Nephron progenitor cell (in vitro differentiated cells): ENCODE measurements at places on chromosomes 13 and 19.

GRCh38 chr19:42284066-42284501, 15.0 kb downstream of the CIC start:
- peak; percentile 80 for DNase-seq

GRCh38 chr13:76939215-76939614, 9.1 kb upstream of the ACOD1 start:
- DNase-seq = no peak

DNA sequence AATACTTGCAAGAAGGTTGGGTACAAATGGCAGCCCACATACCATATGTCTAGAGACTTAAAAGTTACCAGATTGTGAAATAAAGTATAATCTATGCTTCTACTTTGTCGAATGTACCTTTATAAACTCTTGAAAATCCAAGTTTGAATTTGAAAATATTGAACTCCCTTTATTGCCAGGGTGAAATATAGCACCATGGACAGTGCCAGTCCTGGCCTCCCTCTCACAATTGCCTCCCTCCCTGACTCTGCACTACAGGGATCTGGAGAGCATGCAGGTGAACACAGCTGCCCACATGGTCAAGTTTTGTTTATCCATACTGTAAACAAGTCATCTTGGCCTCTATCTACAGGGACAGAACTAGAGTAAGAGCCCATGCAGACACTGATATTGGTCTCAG, 394.1 kb upstream of the SLITRK6 start:
- peak; percentile 38 for DNase-seq

GRCh38 chr13:83184819-83185218, 697.5 kb downstream of the SLITRK1 start:
- DNase-seq = no peak

DNA sequence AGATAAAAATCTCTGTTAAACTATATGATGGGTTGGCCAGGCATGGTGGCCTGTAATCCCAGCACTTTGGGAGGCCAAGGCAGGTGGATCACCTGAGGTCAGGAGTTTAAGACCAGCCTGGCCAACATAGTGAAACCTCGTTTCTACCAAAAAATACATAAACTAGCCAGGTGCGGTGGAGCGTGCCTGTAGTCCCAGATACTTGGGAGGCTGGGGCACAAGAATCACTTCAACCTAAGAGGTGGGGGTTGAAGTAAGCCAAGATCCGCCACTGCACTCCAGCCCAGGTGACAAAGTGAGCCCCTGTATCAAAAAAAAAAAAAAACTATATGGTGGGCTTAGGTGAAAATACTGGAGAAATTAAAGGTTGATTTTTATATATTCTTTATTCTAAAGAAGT, 11.3 kb downstream of the TBC1D4 start:
- DNase-seq = no peak

DNA sequence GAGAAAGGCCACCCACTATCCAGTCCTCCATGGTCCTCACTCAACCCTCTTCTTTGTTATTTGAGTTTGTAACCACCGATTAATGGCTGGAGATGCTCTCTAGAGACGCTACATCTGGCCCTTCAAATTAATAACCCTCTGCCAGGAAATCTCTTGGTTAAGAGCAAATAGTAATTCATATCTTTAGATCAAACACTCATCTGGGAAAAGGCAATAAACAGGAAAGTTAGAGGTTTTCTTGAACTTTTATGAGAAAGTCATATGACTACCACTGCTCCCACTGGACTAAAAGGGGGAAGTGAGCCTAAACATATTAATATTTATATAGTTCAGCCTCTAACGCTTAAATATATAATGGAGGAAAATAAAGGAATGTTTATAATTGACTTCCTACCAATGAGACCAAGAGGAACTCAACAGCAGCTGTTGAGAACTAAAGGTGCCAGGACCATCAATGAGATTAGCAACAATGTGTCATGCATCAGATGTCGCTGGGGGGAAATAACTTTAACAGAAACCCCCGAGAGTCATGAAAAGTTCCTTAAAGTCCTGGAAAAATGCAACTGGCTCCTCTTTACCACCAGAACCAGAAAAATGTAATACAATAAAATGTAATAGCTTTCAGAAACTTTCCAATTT, 2.7 kb downstream of the TBC1D4 start:
- DNase-seq = no peak

- DNase-seq = no peak
Measured at GRCh38 chr13:44840131-44840530, 149.1 kb downstream of the NUFIP1 start.

- DNase-seq = peak; percentile 93
Measured at GRCh38 chr19:50203281-50204080, at the start of gene MYH14. MYH14 (plus strand) TSS chr19:50203622; CDS start chr19:50210366, 6,744 bp downstream.

- no peak for DNase-seq
Measured at GRCh38 chr19:47153266-47153665, 22.6 kb downstream of the SAE1 start.

DNA sequence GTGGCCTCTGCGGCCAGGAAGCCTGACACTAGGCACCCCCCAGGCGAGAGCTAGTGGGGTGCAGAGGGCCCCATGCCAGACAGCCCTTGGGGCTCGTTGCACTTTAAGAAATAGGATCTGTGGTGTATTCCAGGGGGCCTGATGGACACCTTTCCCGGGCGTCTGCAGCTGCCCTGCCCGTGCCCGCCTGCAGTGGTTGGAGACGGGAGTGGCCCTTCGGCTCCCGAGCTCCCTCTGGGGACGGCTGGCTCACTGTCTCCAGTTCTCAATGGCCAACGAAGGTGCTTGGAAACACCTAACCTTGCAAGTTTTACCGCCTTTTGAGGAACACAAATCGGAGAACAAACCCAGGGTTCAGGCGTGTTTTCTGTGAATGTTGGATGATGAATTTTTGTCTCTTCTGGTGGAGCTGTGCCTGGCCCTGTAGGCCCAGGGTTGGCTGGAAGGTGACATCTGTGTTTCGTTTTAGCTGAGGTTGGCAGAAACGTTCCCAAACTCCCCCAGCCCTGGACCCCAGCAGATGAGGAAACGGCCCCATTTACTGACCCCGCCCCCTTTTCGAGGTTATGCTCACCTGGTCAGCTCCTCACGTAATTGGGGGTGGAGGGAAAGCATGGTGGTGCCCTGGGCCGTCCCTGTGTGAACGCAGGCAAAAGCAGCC, 17.4 kb upstream of the NPAS1 start:
- DNase-seq = no peak

GRCh38 chr13:113367020-113367560, 3.2 kb upstream of the GRTP1 start:
- no peak for DNase-seq
